Smooth muscle cell of the coronary artery (primary cell): ENCODE measurements at places on chromosomes 11 and 22. TPM values are rescaled to one million over a fixed set of nuclear protein-coding genes. Genes with fewer than 3 reads are reported as not detected.

KIAA1671 gene
- total RNA-seq: 1.5 and 17.3 TPM in 2 replicates

TBX1 gene
- total RNA-seq: not detected in 2 replicates

P2RX6 gene
- total RNA-seq: 0.47 and 0.68 TPM in 2 replicates

OLFML1 gene
- total RNA-seq: 0.15 and 53.7 TPM in 2 replicates

OR52I1 gene
- not detected in 2 replicates for total RNA-seq

IGLL5 gene
- not detected in 2 replicates for total RNA-seq

AIFM3 gene
- total RNA-seq: 0.23 and 0.70 TPM in 2 replicates

UBE4A gene
- 13.3 and 26.5 TPM in 2 replicates for total RNA-seq

MS4A3 gene
- not detected in 2 replicates for total RNA-seq

BDNF gene
- total RNA-seq: 1.2 and 38.8 TPM in 2 replicates

ALDH3B1 gene
- total RNA-seq: 18.6 and 32.2 TPM in 2 replicates

SLC6A5 gene
- not detected in 2 replicates for total RNA-seq

CALCA gene
- total RNA-seq: not detected in 2 replicates

DRICH1 gene
- total RNA-seq: 2.2 TPM in 1 of 2 replicates, not detected in the other

CCDC134 gene
- total RNA-seq: 4.0 and 7.5 TPM in 2 replicates

KRTAP5-1 gene
- not detected in 2 replicates for total RNA-seq

NRIP3 gene
- 3.7 and 8.7 TPM in 2 replicates for total RNA-seq

LMNTD2 gene
- total RNA-seq: 0.45 TPM in 1 of 2 replicates, not detected in the other

HBG1 gene
- not detected in 2 replicates for total RNA-seq

NAALADL1 gene
- 13.1 and 25.5 TPM in 2 replicates for total RNA-seq

USP2 gene
- under 0.01 TPM in 2 replicates for total RNA-seq

DERL3 gene
- total RNA-seq: 0.23 TPM in 1 of 2 replicates, not detected in the other

PIWIL4 gene
- total RNA-seq: 3.5 and 9.9 TPM in 2 replicates

MISFA gene
- 1.4 and 1.8 TPM in 2 replicates for total RNA-seq
